ENCODE measurements at places on chromosomes 16 and 17.

DNA sequence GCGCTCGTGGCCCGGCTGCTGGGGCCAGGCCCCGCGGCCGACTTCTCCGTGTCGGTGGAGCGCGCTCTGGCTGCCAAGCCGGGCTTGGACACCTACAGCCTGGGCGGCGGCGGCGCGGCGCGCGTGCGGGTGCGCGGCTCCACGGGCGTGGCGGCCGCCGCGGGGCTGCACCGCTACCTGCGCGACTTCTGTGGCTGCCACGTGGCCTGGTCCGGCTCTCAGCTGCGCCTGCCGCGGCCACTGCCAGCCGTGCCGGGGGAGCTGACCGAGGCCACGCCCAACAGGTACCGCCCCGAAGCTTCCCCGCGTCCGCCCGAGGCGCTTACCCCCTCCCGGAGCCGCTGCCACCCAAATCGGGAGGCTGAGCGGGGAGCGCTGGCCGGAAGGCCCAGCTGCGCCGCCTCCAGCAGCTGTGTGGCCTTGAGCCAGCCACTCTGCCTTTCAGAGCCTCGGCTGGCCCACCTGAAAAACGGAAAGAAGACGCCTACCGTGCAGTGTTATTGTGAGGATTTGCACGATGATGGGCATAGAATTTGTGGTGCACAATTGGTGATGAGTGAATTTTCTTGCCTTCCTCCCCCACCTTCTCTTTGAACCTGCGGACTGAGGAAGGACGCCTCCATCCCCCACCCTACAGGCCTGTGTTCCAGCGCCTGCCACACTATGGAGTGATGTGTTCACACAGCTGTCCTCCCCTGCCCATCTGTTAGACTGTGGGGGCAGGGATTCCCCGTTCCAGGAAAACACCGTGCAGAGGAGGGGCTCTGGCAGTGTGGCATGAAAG is 523 bp downstream of the NAGLU start:
- H3K27me3 ChIP-seq, result no peaks in the 10 kb centered on the region
- H3K27ac ChIP-seq, result peak overlapping the region; percentile 89
- H3K4me1 ChIP-seq, result peaks cover 17% of the 10 kb centered on the region
- H3K36me3 ChIP-seq, result peaks cover 18% of the 10 kb centered on the region

DNA sequence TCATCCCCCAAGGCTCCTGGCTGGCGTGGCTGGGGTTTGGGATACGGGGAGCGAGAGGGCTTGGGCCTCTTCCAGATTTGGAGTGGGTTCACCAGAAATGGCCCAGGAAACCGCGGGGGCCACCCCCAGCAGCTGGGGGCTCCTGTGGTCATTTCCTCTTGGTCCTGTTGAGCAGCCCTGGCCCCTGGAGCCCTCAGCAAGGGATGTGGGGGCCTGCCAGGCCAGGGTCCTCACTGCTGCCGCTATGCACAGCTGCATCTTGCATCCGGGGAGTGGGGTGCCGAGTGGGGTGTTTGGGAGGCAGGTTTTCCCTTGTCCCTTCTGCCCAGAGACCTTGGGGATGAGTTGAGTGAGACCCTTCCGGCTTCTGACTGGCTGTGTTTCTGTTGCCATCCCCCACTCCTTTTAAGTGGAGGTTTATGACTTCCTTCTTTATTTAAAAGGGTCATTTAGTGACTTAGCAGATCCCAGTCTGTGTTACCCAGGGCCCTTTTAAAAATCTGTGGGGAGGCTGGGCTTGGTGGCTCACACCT is 319.8 kb downstream of the SEC14L1 start:
- H3K4me1 ChIP-seq, result no peaks in the 10 kb centered on the region
- H3K27me3 ChIP-seq, result no peaks in the 10 kb centered on the region
- H3K27ac ChIP-seq, result no peak overlapping the region

DNA sequence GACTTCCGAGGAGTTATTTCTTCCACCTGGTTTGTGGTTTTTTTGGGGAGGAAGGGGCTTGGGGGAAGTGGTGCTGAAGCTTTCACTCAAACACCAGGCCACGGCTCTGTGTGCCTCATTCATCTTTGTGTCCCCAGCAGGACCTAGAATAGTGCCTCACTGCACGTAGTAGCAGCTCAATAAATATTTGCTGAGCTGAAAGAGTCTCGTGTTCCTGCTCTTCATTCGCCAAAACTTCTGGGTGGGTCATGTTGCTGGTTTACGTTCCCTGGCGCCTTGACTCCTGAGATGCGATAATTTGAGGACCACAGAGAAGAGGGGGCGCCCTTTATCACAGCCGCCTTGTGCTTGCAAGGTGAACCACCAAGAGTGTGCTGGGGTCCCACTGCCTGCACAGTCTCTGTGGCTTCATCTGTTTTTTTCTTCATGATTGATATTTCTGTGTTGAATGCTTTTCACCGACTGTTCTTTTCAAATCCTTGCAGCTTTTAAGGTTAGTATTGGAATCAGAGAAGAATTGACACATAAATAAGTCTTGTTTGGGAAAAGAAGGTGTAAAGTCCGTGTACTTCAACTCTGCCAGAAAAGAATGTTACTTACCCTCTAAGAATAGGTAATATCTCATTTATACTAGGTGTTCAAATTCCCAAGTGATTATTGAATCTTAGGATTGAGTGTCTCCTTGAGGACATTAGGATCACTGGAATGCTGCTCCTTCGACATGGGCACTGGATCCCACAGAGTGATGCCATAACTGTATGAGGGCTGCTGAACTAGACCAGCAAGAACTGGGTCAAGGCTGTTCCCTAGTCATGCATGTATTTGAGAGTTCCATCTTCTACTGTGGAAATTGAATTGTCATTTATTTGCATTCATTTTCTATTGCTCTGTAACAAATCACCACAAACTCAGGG is 92.7 kb upstream of the CLEC18A start:
- H3K27ac ChIP-seq, result peak overlapping the region; percentile 86
- H3K4me3 ChIP-seq, result no peak overlapping the region
- no peaks in the 10 kb centered on the region for H3K36me3 ChIP-seq
- H3K27me3 ChIP-seq, result no peaks in the 10 kb centered on the region

GRCh38 chr17:8345052-8345690 is 5.5 kb downstream of the ODF4 start:
- no peak overlapping the region for H3K4me3 ChIP-seq
- no peak overlapping the region for H3K27ac ChIP-seq
- no peaks in the 10 kb centered on the region for H3K4me1 ChIP-seq
- H3K27me3 ChIP-seq, result no peaks in the 10 kb centered on the region
- DNase-seq, result no peak

GRCh38 chr17:37506678-37507077 is 17.0 kb downstream of the DUSP14 start:
- H3K36me3 ChIP-seq, result no peaks in the 10 kb centered on the region
- no peak for DNase-seq
- H3K27me3 ChIP-seq, result no peaks in the 10 kb centered on the region

DNA sequence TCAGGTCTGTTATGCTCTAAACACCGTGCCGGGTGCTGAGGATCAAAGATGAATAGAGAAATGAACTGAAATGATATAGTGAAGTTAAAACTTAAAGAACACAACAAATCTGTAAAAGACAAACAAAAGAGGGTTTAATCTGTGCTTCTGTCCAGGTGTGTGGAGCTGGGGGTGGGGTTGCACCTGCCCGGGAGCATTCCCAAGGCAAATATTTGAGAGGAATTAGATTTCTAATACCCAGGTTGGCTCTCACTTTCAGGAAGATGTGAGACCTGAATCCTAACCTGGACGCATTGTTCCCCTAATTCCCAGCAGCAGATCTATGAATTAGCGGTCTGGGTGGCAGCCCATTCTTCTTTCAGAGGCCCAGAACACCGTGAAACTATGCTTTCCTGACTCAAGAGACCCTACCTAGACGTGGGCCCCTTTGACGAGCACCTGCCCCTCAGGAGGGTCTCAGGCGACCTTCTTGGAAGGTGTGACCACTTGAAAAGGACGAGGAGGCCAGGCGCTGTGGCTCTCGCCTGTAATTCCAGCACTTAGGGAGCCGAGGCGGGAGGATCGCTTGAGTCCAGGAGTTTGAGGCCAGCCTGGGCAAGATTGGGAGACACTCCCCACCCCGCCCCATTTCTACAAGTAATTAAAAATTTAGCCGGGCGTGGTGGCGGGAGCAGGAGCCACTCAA is 677 bp upstream of the RANGRF start:
- DNase-seq, result no peak
- no peaks in the 10 kb centered on the region for H3K27me3 ChIP-seq
- no peaks in the 10 kb centered on the region for H3K36me3 ChIP-seq
- peak overlapping the region; percentile 94 for H3K27ac ChIP-seq

- H3K4me1 ChIP-seq, result peaks cover 10% of the 10 kb centered on the region
- peaks cover 48% of the 10 kb centered on the region for H3K36me3 ChIP-seq
- no peaks in the 10 kb centered on the region for H3K27me3 ChIP-seq
- H3K4me3 ChIP-seq, result no peak overlapping the region
- no peak for DNase-seq
Measured at GRCh38 chr17:79045842-79046196, 21.9 kb downstream of the C1QTNF1 start.

DNA sequence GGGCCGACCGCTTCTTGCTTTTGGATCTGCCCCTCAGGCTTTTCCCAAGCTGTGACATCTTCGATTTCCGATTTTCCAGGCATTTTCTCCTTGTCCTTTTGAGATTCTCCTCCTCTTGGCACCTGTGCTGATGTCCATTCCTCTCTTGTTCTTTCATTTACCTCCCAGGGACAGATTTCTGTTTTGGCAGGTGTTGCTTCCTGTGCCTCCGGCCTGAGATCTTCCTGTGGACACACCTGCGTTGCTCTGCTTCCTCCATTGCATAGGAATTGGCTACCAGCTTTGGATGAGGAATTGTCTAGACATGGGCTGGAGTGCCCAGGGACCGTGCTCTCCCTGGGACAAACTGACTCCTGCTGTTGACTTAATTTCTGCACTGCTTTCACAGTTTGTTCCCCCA is 15.1 kb downstream of the GPR179 start:
- H3K27me3 ChIP-seq, result no peaks in the 10 kb centered on the region
- no peaks in the 10 kb centered on the region for H3K4me1 ChIP-seq
- DNase-seq, result no peak
- no peak overlapping the region for H3K27ac ChIP-seq
- H3K36me3 ChIP-seq, result no peaks in the 10 kb centered on the region

DNA sequence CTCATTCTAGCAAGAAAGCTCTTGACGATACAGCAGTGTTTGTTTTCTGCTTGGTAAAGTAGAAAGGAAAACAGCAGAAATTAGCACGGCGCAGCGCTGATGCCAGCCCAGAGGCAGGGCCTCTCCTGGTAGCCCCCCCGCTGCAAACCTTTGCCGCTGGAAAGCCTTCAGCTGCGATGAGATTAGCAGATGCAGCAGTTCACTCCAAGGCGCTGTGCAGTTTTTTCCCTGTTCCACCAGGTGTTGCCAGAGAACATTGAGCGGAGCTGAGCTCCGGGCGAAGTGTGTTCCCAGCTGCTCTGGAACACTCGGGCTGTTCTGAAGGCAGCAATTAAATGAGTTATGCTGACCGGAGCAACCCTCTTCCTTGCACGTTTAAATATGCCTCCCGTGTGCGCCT is 72.5 kb downstream of the RBFOX1 start:
- H3K4me3 ChIP-seq, result no peak overlapping the region
- no peak for DNase-seq
- no peak overlapping the region for H3K27ac ChIP-seq
- H3K36me3 ChIP-seq, result no peaks in the 10 kb centered on the region
- H3K27me3 ChIP-seq, result no peaks in the 10 kb centered on the region
- no peaks in the 10 kb centered on the region for H3K4me1 ChIP-seq

- no peaks in the 10 kb centered on the region for H3K36me3 ChIP-seq
- no peaks in the 10 kb centered on the region for H3K4me1 ChIP-seq
- no peak for DNase-seq
- H3K27me3 ChIP-seq, result no peaks in the 10 kb centered on the region
Measured at GRCh38 chr17:51746421-51746820, 412.1 kb downstream of the CA10 start.

- peak; percentile 81 for DNase-seq
- no peaks in the 10 kb centered on the region for H3K4me1 ChIP-seq
- no peak within 1 kb of the TSS for H3K27ac ChIP-seq
- peak within 1 kb of the TSS; percentile 55 for H3K4me3 ChIP-seq
- no peaks in the 10 kb centered on the region for H3K27me3 ChIP-seq
Measured at GRCh38 chr16:29745853-29746345, at the start of gene C16orf54. Gene C16orf54, minus strand, starts transcription at chr16:29745990. Its CDS starts 1,039 bp downstream, at chr16:29744951.

- DNase-seq, result no peak
- no peak overlapping the region for H3K27ac ChIP-seq
- H3K4me1 ChIP-seq, result no peaks in the 10 kb centered on the region
Measured at GRCh38 chr17:39653662-39654331, 11.4 kb upstream of the TCAP start.

GRCh38 chr17:73022694-73023093 is 69.8 kb downstream of the SLC39A11 start:
- no peak for DNase-seq
- no peak overlapping the region for H3K27ac ChIP-seq
- no peaks in the 10 kb centered on the region for H3K4me1 ChIP-seq

- no peaks in the 10 kb centered on the region for H3K4me1 ChIP-seq
- no peaks in the 10 kb centered on the region for H3K36me3 ChIP-seq
- H3K27me3 ChIP-seq, result no peaks in the 10 kb centered on the region
- no peak overlapping the region for H3K4me3 ChIP-seq
- DNase-seq, result no peak
Measured at GRCh38 chr17:27807567-27808470, 7.5 kb upstream of the NOS2 start.

- no peak overlapping the region for H3K4me3 ChIP-seq
- DNase-seq, result no peak
- H3K4me1 ChIP-seq, result no peaks in the 10 kb centered on the region
- H3K27ac ChIP-seq, result no peak overlapping the region
- no peaks in the 10 kb centered on the region for H3K27me3 ChIP-seq
Measured at GRCh38 chr17:82148997-82149396, 51.0 kb upstream of the FASN start.

GRCh38 chr16:89971495-89972243 is 23.1 kb downstream of the DEF8 start:
- no peaks in the 10 kb centered on the region for H3K27me3 ChIP-seq
- peak overlapping the region; percentile 94 for H3K27ac ChIP-seq
- peaks cover 13% of the 10 kb centered on the region for H3K4me1 ChIP-seq
- peak overlapping the region; percentile 87 for H3K4me3 ChIP-seq

GRCh38 chr17:41396996-41397660 is at the start of gene KRT31:
Gene KRT31, minus strand, starts transcription at chr17:41397608. Its CDS starts 69 bp downstream, at chr17:41397539.
- no peaks in the 10 kb centered on the region for H3K36me3 ChIP-seq
- DNase-seq, result no peak
- H3K4me1 ChIP-seq, result no peaks in the 10 kb centered on the region

DNA sequence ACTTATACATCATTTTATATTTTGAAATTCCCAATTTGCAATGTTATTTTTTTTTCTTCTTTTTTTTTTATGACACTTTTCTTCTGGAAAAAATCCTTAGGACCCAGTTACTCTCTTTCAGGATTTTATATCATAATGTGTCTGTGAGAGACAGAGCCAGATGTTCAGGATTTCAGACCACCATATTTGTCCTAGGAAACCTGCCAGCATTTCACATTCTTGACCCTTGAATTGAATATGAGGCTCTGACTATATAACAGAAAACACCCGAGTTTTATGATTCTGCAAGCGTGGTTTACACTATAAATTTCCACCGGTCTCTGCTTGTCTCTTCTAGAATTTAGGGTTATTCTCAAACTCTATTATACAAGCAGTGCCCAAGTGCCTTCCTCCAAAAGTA is 621.0 kb downstream of the WWOX start:
- H3K4me3 ChIP-seq, result no peak overlapping the region
- no peak overlapping the region for H3K27ac ChIP-seq
- H3K4me1 ChIP-seq, result no peaks in the 10 kb centered on the region
- DNase-seq, result no peak
- H3K36me3 ChIP-seq, result no peaks in the 10 kb centered on the region
- H3K27me3 ChIP-seq, result no peaks in the 10 kb centered on the region

- no peaks in the 10 kb centered on the region for H3K27me3 ChIP-seq
- H3K4me3 ChIP-seq, result peak overlapping the region; percentile 47
- H3K36me3 ChIP-seq, result no peaks in the 10 kb centered on the region
- DNase-seq, result no peak
- peaks cover 6% of the 10 kb centered on the region for H3K4me1 ChIP-seq
Measured at GRCh38 chr17:43755389-43755875, 3.2 kb downstream of the SOST start.

Data from ascending aorta (tissue), 2 donors.